Testis (tissue), 5 donors: ENCODE measurements at places on chromosomes 1 and 21. TPM values are rescaled to one million over a fixed set of nuclear protein-coding genes. Genes with fewer than 3 reads are reported as not detected.

The TMIGD3 gene
- total RNA-seq, result 27.6 TPM

The TRIM63 gene
- total RNA-seq, result 0.71 TPM

- no peak for DNase-seq
Observed at GRCh38 chr1:73161418-73161817, 879.1 kb upstream of the NEGR1 start.

- no peak for DNase-seq
Observed at GRCh38 chr21:33314111-33314510, 10.7 kb upstream of the IFNAR1 start.

DNA sequence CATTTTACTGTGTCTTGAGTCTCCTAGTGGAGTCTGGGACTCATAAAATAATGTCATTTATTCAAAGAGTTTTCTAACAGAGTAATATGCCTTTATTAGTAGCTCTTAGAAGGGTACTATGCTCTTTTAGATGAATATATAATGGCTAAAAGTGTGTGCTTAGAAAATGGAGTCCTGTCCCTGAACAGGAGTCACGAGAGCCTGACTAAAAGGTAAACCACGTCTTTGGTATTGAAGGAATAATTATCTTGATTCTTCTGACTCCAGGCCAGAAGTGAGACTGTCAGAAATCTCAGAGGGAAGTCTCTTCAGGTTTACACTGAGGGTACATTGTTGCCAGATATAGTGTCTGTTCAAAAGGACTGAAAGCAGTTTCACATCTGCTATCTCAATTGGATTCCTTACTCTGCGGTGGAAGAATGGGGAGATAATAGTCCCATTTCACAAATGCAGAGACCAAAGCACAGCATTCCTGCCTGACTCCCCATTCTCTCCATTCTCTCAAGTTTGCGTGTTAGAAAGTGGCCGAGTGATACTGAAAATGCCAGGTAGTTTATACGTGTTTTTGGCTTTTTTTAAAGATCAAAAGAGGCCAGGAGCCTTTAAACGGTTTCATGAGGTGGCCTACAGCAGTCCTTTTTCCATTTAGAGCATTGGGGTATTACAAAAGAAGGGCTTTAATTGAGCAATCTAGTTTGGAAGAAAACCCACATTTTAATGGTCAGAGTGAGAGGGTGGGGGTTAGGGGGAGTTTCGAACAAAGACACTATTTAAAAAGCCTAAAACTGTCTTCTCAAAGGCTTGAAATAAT is 176.6 kb downstream of the VPS13D start:
- DNase-seq, result no peak

DNA sequence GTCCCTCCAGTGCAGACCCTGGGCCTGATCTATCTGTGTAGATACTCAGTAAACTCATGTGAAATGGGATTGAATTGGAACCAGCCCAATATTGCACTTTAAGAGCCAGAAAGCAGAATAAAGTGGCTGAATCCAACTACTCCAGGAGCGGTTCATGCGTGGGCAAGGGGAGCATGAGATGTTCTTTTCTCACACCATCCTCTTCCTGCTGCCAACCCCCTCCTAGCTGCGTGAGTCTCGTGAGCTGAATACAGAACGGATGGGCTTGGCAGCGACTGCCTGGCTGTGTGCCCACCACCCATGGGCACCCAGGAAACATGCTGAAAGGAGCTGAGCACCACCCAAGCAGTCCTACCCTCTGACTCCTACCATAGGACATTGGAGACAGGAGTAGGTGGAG is 128.3 kb downstream of the ELAVL4 start:
- DNase-seq, result no peak

- no peak for DNase-seq
Observed at GRCh38 chr1:113830039-113830438, 17.8 kb upstream of the RSBN1 start.
